ENCODE measurements at places on chromosomes 3 and 15.
A peak's percentile ranks its signal among the peaks of the same experiment; 100 is the strongest.

GRCh38 chr3:172216911-172217310 is 177.5 kb downstream of the FNDC3B start:
- DNase-seq: peak; percentile 38

- DNase-seq: no peak
Measured at GRCh38 chr3:63479661-63480035, 172.8 kb upstream of the SNTN start.

DNA sequence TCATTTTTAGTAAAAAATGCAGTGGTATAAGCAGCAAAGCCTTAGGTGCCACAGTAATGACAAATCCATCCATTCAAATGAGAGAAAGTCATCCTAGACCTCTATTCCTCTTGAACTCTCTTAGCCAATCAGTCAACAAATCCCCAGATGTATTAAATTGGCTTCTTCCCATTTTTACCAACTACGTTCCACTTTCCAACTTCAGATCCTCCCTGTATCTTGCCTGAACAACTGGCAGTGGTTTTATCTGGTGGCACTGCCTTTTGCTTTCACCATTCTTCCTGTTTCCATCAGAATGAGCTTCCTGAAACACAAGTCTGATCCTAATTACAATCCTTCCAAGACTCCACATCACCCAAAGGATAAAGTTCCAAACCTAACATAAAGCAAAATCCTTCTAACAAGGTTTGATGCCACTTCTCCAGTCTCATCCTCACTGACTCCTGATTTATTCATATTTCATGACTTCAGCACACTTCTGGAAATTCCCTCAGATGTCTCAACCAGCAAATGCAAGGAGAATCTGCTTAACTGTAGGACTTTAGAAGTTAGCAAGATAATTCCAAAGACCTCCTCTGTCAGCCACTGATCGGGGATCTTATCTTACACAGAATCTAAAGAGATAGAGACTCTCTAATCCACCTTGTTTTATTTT is 69.8 kb upstream of the SLC4A7 start:
- no peak for DNase-seq

DNA sequence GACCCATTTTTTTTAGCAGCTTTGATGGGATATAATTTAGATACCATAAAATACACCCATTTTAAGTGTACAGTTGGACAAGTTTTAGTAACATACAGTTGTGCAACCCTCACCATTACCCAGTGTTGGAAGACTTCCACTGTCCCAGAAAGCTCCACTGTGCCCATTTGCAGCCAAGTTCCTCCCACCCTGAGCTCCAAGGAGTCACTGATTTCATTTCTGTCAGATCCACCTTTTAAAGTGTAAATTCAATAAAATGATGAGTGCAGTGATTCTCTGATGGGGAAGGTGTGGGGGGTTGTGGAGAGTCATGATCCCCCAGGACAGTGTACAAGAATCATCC is 93.2 kb upstream of the IGF1R start:
- DNase-seq: peak; percentile 12

- no peak for DNase-seq
Measured at GRCh38 chr15:61172325-61172724, 56.8 kb downstream of the RORA start.

DNA sequence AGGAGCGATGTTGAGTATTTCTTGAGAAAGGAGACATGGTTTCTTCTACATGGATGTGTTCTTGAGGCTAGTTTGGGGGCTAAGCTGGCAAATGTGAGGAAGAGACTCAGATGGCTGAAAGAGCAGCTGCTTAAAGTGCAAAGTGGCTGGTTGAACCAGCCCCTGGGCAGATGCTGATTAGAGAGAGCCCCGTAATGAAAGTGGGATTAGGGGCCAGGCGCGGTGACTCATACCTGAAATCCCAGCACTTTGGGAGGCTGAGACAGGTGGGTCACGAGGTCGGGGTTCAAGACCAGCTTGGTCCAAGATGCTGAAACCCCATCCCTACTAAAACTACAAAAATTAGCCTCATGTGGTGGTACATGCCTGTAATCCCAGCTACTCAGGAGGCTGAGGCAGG is 75.0 kb upstream of the GCNT3 start:
- no peak for DNase-seq

- peak; percentile 83 for DNase-seq
Measured at GRCh38 chr3:37324850-37325321, 150.5 kb upstream of the LRRFIP2 start.

DNA sequence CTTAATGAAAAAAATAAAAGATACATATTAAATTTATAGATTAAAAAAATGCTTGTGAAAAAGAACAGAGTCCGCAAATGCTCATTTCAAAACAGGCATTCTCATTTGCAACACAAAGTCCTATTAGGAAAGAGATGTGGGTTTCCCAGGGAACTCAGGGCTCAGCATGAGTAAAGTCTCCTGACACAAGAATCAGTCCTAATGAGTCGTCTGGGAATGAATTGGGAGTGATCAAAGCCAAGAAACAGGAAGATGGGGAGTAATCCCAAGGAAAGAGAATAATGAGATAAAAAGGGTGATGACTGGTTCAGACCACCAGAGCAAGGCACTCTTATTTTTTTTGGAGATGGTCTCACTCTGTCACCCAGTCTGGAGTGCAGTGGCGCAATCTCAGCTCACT is 443.7 kb downstream of the NR2F2 start:
- no peak for DNase-seq

- DNase-seq: no peak
Measured at GRCh38 chr3:79953591-79954101, 185.8 kb upstream of the ROBO1 start.

DNA sequence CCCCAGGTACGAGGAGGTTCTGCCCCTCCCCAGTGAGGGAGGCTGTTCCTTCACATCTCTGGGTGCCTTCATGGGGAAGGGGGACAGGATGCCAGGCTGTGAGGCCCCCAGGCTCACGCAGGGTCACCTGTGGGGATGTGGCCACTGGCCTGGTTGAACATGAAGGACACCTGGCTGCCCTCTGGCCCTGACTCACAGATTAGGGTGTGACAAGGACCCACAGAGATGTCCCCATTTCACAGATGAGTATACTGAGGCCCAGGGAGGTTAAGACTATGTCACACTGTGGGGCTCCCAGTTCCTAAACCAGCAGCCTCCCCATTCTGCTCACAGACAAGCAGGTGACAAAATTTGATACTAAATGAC is 42.4 kb downstream of the PCSK6 start:
- no peak for DNase-seq

DNA sequence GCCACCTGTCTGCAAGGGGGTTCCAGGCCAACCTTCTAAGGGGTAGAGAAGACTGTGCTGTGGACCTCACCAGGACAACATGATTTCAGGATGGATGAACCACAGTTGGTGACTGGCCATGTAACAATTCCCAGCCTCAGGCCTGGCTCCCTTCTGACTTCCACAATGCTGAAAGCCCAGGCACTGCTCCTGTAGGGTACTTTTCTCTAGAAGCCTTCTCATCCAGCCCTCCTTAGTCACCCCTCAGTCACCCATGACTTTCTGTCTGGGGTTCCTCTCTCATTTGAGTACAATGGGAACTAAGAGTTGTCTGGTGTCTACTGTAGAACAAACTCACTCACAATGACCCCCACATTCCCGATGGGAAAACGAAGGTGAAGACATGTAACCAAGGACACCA is 8.6 kb downstream of the ALS2CL start:
- DNase-seq: no peak

- DNase-seq: peak; percentile 3
Measured at GRCh38 chr3:18044971-18045880, 302.8 kb upstream of the TBC1D5 start.

GRCh38 chr3:197795200-197795599 is 4.1 kb downstream of the LRCH3 start:
- DNase-seq: peak; percentile 82

DNA sequence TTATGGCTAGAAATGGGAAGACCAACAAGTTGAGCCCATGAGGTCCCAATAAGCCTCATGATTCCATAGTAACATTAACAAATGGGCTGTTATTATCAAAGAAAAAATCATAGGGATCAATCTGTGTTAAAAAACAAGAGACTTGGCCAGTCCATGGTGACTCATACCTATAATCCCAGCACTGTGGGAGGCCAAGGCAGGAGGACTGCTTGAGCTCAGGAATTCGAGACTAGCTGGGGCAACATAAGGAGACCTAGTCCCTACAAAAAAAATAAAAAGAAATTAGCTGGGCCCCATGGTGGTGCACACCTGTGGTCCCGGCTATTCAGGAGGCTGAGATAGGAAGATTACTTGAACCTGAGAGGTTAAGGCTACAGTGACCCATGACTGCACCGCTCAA is 124.8 kb downstream of the DMXL2 start:
- no peak for DNase-seq

GRCh38 chr3:122102191-122102935 is 47.2 kb downstream of the CD86 start:
- no peak for DNase-seq

- DNase-seq: no peak
Measured at GRCh38 chr3:81299481-81299880, 462.0 kb downstream of the GBE1 start.

GRCh38 chr3:61449327-61450040 is 111.9 kb upstream of the PTPRG start:
- no peak for DNase-seq

DNA sequence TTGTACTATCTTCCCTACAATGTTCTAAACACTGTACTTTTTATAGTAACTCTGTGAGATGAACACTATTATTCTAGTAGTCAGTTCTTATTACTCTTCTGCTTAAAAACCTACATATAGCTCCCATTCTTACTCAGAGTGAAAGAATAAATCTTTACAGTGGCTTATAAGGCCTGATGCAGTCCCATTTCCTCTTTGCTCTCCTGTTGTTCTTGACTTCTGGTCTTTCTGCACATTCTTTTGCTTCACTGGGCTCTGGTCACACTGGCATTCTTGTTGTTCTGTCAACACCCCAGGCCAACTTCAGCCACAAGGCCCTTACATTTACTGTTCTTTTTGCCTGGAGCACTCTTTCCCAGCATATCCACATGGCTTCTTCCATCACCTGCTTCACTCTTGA is 58.2 kb upstream of the TP63 start:
- peak; percentile 5 for DNase-seq

- no peak for DNase-seq
Measured at GRCh38 chr15:71654720-71655174, 155.6 kb upstream of the NR2E3 start.

GRCh38 chr3:6168256-6168655 is 692.7 kb upstream of the GRM7 start:
- no peak for DNase-seq

- no peak for DNase-seq
Measured at GRCh38 chr3:99940350-99940749, 122.7 kb downstream of the CMSS1 start.

- DNase-seq: peak; percentile 58
Measured at GRCh38 chr15:48641416-48641815, 4.1 kb downstream of the FBN1 start.

- no peak for DNase-seq
Measured at GRCh38 chr15:66830823-66831222, 128.8 kb downstream of the SMAD6 start.

- DNase-seq: peak; percentile 98
Measured at GRCh38 chr3:72155391-72156064, 370.6 kb upstream of the PROK2 start.

DNA sequence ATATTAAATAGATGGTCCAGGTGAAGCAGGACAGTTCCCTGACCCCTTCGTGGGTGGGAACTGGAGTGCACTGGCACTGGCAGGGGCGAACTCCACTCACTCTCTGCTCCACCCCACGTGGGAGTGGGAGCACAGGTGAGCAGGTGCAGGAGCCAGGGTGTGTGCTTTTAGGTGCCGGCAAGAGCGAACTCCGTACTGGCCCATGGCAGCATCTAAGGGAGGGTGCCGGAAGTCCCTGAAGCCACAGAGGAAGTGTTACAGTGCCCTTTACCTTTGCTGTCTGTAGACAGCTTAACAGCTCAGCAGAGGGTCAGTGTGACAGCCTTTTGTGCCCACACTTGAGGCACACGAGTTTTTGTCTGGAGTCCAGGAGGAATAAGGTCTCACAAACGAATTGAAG is 26.7 kb upstream of the PIAS1 start:
- DNase-seq: no peak

- DNase-seq: no peak
Measured at GRCh38 chr15:67103869-67104268, 38.5 kb downstream of the SMAD3 start.

DNA sequence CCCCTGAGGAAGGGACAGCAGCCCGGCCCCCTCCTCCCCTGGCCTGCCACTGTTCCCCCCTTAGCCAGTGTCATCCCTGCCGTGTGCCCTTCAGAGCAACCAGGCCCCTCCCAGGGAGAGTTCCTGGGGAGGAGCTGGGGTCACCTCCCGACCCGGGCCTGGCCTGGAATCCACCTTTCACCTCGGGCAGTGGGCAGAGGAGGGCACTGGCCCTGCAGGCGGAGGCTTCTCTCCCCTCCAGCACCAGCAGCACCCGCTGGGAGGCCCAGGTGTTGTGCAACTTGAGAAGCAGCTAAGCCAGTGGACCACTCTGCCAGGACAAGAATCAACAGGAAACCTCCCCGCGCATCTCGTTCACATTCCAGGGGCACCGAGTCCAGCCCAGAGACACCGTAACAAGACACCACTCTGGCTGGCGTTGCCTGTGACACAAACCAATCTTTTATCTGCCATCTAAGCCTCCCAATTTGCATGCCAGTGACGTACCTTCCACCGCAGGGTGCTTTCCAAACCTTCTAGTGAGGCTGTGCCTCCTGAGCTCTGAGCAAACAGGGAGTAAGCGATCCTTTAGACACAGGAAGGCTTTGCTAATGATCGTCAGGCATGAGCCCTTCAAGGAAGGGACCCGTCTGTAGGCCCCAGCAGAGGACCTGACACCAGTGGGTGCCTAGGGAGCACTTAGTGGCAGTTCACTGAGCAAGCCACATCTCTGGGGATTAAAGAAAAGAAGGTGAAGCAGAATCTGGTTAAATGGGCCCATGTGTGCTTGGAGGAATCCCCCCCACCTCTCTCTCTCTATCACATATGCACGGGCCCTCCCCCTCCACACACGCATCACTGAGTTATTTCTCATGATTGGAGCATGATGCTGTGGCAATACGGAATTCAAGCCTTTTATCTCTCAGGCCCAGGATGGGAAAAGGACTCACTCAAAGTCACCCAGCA is 98.9 kb upstream of the TLE3 start:
- DNase-seq: peak; percentile 99

GRCh38 chr3:59545374-59545773 is 495.5 kb upstream of the CFAP20DC start:
- peak; percentile 81 for DNase-seq

- peak; percentile 82 for DNase-seq
Measured at GRCh38 chr3:32374788-32375595, 16.7 kb upstream of the CMTM7 start.

DNA sequence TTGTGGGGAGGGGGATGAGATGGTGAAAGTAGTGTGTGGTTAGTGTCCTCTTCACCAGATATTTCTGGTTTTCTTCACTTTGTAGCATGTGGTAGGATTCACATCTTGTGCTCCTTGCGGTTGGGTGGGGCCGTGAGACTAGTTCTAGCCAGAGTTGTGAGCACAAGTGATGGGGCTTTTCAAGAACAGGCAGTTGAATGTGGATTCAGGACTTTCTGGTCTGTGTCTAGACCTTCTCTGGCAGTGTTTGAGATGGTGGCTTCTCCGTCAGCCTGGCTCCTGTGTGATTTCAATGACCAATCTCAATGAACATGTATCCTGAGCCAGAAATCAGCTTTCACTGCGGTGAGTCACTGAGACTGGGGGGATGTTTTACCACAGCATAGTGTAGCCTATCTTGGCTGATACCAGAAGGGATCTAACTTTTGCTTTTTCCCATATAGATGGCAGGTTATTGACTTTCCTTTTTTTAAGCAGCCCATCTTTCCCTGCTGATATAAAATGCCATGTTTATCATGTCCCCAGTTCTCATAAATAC is 82.6 kb downstream of the RPLP1 start:
- peak; percentile 32 for DNase-seq
